ENCODE measurements at places on chromosomes 2 and 18.

DNA sequence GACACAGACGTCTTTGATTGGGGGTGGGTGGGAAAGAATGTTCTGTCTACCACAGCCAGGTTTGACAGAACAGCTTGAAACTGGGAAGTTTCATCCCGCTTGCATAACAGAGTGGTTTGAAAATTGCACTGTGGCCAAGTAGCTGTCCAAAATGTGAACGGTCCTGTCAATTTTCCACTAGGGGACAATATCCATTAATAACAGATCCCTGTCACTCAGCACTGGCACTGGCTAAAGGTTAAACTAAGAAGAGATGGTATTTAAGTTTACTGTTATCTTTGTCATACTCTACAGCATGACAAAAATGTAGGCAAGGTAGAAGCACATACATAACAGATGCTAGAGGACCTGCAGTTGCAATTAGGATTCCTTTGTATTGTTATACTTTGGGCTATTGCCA is 55.6 kb upstream of the ACMSD start:
- no peak for DNase-seq

GRCh38 chr2:189465076-189465475 is 23.8 kb downstream of the WDR75 start:
- no peak for DNase-seq

DNA sequence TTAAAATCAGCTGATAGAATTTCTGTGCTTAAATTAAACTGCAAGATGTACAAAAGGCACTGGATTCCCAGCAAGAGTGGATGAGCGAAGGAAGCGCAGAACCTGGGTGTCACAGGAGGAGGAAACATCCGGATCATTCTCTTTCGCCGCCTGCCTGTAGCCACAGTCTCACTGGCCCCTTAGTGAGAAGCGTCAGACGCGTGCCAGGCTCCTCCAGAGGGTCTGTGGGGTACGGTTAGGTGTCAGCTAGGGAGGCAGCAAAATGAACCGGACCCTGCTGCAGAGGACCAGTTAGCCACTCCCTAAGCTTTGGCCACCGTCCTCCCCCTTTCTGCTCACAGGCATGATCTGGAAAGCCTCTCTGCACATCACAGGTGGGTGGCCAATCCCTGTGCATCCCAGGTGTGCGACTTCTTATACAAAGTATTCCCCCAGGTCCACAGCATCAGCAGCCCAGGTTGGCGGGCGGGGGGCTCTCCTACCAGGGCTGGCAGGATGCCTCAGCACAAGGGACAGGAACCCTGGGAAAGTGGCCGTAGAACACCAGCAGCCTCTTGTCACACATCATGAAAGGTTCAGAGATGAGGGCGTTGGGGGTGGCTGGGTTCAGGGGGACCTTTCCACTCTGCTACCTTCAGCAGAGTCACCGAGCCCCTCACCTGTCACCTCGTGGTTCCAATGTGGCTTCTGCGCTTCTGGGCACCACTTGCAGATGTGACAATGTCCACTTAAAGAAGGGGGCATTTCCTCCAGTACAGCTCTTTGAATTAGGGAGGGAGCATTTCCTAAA is 61.1 kb upstream of the SLC66A3 start:
- DNase-seq, result no peak

DNA sequence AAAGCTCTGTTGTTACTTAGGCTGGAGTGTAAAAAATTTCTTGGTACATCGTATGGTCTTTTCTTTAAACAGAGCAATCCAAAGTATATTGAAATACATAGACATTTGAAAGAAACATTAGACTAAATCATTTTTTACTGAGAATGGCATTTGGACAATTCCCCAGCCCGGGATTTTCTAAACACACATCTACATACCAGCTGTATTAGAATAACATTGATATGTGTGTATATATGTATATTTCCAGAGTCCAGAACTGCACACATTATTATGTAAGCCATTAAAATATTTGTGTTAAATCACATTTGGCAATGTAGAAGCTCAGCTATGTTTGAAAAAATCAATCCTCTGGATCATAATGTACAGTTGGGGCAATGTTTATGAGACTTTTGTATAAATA is 1853.6 kb upstream of the LRRTM1 start:
- no peak for DNase-seq

DNA sequence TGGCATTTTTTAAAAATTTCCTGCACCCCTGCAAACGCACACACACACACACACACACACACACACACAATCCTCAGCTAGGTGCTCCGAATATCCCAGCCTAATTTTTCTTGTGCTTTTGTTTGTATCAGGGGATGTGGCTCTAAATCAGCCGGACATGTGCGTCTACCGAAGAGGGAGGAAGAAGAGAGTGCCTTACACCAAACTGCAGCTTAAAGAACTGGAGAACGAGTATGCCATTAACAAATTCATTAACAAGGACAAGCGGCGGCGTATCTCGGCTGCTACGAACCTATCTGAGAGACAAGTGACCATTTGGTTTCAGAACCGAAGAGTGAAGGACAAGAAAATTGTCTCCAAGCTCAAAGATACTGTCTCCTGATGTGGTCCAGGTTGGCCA is 1.8 kb downstream of the HOXD13 start:
- no peak for DNase-seq

- no peak for DNase-seq
Observed at GRCh38 chr2:29954316-29954715, 32.9 kb upstream of the ALK start.

GRCh38 chr18:3126457-3127097 is 93.2 kb downstream of the MYOM1 start:
- DNase-seq, result no peak

DNA sequence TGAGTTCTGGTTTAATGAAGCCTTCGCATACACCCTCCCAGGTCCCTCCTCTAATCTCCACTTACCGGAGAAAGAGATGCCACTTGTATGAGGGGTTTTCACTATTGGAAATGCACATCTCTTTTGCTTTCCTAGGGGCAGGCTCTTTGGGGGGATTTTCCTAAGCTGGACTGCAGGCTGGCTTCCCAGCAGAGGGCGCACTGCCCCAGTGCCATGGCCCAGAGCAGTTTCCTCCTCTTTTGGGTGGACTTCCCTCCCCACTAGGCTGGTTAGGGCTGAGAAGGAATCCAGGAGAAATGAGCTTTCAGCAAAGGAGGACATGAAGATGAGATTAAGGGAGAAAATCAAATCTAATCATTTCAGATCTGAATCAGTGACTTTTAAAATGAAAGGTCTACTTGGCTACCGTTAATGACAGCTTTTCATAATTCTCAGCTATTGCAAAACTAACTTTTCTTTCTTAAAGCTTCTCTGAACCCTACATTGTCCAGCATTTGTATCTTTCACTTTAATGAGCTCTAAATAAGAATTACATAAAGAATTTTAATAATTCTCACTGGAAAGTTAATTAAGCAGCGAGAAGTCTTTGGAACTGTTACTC is 784.1 kb upstream of the FANCL start:
- DNase-seq, result no peak

GRCh38 chr18:27854631-27855030 is 322.3 kb downstream of the CDH2 start:
- no peak for DNase-seq

DNA sequence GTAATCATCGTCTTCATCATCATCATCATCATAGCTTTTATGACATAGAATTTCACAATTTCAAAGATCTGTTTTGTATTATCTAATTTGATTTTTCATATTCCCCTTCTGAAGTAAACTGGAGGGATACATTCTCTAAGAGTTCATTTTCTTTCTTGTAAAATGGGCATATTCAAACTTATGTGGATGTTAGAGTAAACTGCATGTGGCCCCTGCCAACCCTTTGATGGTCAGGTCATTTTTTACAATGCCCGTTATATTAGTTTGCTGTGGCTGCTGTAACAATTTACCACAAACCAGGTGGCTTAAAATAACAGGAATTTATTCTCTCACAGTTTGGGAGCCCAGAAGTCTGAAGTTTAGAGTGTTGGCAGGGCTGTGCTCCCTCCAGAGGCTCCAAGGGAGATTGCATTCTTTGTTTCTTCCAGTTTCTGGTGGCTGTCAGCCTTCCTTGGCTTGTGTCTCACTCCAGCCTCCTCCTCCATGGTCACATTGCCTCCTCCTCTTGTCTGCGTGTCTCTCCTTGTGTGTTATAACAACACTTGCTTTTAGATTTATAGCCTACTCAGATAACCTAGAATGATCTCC is 127.5 kb upstream of the MMADHC start:
- no peak for DNase-seq

DNA sequence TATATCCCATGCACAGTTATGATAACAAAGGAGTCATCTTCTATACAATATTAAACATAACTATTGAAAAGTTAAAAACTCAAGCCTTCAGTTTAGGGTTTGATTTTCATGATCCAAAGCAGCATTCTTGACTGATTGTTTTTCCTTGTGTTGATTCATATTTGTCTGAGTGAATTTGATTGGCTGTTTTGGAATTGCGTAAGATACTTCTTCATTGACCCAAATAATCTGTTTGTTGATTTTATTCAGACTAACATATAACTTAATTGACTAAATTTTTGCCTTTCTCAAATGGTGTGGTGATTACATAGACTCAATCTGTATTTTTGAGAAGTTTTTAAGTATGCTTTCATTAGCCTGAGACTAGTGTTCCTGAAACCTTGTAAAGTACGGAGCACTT is 305.7 kb upstream of the TNP1 start:
- no peak for DNase-seq
